Stimulated activated CD4-positive, alpha-beta T cell treated with anti-CD3 and anti-CD28 coated beads, Interleukin-2, amount 100 ng/mL, for 24 hours (primary cell): ENCODE measurements at places on chromosomes 11 and 22.

GRCh38 chr11:83625336-83625735 is 339.2 kb upstream of the CCDC90B start:
- no peak for DNase-seq

DNA sequence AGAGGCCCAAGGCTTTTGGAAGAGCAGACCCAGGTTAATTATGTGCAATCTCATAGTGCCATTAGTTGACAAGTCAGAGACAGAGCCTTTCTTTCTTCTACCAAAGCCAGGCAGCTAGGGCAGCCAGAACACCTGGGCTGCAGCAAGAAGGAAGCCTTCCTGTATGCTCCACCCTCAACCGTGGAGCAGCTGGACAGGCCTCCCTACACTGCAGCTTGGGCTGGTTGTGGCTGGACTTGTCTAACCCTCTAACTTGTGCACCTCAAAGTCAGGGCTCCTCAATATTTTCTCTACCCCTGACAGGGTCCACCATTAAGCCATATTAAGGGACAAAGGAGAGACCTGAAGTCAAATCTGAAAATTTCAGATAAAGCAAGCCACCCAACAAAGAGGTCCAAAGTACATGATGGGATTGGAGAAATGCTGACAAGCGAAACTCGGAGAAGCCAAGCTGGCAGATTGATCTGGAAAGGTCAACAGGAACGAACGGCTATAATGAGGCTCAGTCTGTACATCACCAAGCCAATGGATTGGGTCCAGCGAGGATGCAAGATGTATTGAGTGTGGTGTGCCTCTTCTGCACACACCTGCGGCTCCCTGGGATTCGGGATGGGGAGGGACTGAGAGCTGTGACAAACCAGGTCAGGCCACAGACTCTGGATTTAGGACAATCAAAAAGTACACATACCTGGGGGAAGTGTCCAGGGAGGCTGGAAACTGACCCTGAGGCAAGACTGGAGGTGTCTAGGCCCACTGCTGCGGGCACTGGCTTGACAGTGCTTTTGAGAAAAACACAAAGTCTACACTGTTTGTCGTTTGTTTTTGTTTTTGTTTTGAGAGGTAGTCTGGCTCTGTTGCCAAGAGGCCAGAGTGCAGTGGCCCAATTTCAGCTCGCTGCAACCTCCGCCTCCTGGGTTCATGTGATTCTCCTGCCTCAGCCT is 11.7 kb upstream of the SLC43A3 start:
- no peak for DNase-seq

- DNase-seq, result no peak
Observed at GRCh38 chr11:116852261-116853031, 15.0 kb upstream of the APOA1 start.

- no peak for DNase-seq
Observed at GRCh38 chr22:42758931-42759629, 38.4 kb upstream of the A4GALT start.

GRCh38 chr11:110219006-110219785 is 77.2 kb downstream of the RDX start:
- no peak for DNase-seq

DNA sequence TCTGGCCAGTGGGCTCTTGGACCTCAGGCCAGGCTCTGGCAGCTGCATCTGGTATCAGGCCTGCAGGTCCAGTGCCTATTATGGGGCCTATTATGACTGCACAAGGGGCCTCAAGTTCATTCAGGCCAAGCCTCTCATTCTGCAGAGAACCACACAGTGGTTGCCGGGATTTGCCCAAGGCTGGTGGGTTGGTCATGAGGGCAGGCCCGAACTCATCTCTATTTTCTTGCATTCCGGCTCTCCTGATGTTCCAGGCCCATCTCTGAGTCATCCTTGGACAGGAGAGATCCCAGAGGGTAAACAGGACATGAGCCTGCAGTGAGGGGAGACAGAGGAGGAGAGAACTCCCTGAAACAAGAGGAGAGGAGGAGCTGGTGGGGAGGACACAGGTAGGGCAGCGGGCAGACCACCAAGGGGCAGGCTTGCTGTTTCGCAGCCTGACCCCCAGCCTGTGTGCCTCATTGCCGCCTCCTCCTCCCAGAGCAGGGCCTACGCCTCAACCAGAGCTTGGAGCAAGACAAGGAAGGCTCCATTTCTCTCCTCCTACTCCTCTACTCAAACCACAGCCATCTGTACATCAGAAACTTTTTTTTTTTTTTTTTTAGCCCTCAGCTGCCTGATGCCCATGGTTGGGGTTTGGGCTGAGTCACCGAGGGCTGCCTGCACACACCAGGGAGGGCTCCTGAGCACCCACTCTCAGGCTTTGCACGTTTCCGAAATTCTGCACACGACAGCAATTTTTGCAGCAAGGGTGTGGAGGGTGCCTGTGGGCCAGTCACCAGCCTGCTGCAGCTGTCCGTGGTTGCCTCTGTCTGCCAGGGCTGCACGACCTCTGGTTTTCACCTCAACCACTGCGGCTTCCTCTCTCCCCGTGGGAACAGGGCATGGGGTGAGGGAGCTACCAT is 12.7 kb upstream of the TREH start:
- DNase-seq, result peak; percentile 64

GRCh38 chr11:108206171-108206570 is 16.3 kb downstream of the NPAT start:
- no peak for DNase-seq

- peak; percentile 67 for DNase-seq
Observed at GRCh38 chr22:29154364-29155048, 51.2 kb upstream of the EMID1 start.

GRCh38 chr22:44281768-44282637 is 30.7 kb downstream of the SHISAL1 start:
- DNase-seq, result no peak

- DNase-seq, result peak; percentile 81
Observed at GRCh38 chr11:95067039-95067840, 521 bp downstream of the SRSF8 start.
